ENCODE measurements at places on chromosomes 16 and 17.

GRCh38 chr17:57442914-57443571 is 186.7 kb downstream of the MSI2 start:
- no peak for DNase-seq

DNA sequence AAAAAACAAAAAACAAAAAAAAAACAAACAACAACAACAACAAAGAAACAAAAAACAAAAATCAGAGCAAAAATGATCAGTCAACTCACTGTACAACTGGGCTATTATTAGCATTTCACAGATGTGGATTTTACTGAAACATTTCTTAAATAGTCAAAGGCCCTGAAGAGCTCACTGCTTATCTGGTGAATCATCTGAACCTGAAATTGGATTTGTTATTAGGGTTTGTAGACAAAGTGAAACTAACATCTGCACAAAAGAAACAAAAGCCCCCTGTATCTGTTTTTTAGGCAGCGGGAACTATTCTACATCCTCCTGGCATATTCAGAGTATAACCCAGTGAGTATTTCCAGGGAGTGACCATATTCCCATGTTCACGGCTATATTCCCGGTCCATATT is 32.6 kb upstream of the KSR1 start:
- no peak for DNase-seq

GRCh38 chr16:7513429-7513828 is 180.8 kb downstream of the RBFOX1 start:
- no peak for DNase-seq

DNA sequence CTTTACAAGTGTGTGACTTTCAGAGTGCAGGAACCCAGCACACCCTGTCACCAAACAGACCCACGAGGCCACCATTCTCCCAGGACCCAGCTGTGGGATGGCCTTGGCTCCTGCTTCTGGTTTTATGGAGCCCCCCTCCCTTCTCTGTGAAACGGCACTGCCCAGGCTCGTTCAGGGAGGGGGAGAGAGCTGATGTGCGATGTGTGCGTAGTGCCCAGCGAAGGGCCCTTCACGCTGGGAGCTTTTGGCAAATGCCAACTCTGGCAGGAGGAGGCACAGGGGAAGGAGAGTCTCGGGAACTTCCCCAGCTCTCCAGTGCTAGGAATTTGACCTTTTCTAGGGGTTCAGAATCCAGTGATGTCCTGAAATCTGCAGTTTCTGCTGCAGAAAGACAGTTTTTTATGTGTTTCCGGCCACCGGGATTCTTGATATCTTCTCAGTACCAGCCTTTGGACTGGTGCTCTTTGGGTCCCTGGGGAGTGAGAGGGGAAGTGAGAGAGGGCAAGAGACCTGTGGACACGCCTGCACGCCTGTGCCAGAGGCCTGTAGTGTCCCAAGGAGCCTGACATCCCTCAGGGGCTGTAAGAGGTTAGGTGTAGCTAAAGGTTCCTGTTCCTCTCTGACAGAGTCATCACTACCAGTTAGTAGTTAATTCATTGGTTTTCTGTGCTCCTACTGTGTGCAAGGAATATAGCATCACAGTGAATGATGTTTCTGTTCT is 45.1 kb downstream of the CMIP start:
- DNase-seq = no peak

- DNase-seq = no peak
These were observed 15.2 kb downstream of the EMP2 start for GRCh38 chr16:10565167-10565566.

- no peak for DNase-seq
These were observed 12.2 kb downstream of the HIC1 start for GRCh38 chr17:2067048-2067561.

DNA sequence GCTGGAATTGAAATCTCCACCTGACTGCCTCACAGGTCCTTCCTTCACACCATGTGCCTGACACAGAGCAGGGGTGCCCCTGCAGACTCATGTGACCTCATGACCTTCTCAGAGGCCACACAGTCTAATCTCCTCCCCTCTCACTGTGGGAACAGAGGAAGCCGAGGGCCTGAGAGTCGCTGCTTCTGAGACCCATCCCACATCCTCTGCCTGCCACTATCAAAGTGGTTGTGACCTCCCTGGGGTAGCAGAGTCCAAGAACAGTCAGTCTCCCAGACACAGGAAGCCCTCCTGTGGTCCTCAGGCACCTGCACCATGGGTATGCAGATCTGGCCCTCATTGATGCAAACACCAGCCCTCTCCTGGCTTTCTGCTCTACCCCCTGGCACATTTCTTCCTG is 78.5 kb downstream of the RAB11FIP4 start:
- no peak for DNase-seq

GRCh38 chr16:30947859-30948666 is 805 bp upstream of the ORAI3 start:
- DNase-seq = peak; percentile 94

- no peak for DNase-seq
These were observed 1.4 kb upstream of the KANSL1 start for GRCh38 chr17:46194393-46195216.

GRCh38 chr17:28717578-28718332 is at the start of gene RAB34:
Gene RAB34 (minus strand): TSS chr17:28717868. CDS start chr17:28717266, 602 bp downstream.
- peak; percentile 87 for DNase-seq

GRCh38 chr17:14432079-14432478 is 131.2 kb downstream of the HS3ST3B1 start:
- DNase-seq = no peak

GRCh38 chr16:67936880-67937605 is 393 bp upstream of the PSMB10 start:
- no peak for DNase-seq

- no peak for DNase-seq
These were observed 2.8 kb downstream of the IGFALS start for GRCh38 chr16:1790611-1791255.

DNA sequence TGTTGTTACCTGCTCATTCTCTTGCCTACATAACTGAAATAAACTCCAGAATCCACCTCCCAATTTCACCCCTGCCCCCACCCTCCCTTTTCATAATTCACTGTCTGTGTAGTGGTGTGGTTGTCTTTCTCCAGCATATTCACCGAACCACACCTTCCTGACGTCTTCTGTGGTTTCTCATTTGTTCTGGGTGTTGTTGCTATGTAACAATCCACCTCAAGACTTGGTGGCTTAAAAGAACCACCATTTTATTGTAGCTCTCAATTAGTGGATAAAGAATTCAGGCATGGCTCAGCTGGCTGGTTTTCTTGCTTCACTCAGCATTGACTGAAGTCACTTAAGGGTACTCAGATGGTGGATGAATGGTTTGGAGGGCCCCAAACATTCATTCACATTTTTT is 229.8 kb downstream of the MAF start:
- DNase-seq = no peak

GRCh38 chr16:75550211-75550662 is 5.8 kb downstream of the TMEM231 start:
- no peak for DNase-seq

DNA sequence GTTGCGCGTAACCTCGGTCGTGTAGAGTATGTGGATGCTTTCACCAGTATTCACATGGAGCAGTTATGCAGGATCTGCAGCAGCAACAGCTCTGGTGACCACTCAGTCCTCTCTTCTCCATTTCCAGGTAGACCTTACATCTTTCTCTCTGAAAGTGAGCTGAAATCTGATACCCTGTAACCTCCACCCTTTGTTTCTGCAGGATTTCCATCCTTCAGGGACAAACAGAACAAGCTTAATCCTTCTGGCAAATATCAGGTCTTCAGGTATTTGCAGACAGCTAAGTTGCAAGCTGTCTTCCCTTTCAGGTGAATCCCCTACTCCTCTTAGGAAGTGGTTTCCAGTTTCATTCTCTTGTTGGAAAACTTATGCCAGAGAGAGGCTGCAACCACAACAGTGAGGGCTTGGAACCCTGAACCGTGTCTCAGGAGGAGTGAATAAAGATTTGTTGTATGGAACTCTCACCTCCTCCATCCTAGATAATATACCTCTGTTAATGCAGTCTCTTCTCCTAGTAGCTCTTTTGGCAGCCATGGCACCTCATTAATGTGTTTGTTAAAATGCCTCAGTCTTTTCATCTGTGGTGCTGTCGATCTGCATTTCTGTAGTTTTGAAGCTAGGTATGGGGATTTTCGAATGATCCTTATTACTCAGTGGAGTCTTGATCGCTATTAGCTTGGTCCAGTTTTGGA is 172.5 kb downstream of the PRKCA start:
- no peak for DNase-seq

GRCh38 chr17:146546-146945 is 9.2 kb downstream of the SCGB1C2 start:
- DNase-seq = no peak

- DNase-seq = no peak
These were observed 5.2 kb upstream of the KCNH6 start for GRCh38 chr17:63517825-63518534.

DNA sequence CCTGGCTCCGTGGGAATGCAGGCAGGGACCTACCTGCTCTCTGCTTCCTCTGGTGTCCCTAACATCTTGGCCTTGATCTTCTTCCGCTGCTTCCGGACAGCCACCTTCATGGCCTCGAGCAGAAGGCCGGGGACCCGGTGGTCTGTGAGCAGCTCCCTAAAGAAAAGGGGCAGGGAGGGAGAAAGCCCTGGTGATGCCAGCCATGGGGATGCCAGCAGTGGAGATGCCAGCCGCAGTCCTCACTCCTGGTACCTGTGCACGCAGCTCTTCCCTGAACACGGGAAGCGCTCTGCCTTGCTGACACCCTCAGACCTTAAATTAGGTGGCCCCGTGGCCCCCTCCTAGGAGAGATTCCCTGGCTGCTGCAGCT is 1.9 kb downstream of the RILP start:
- no peak for DNase-seq

DNA sequence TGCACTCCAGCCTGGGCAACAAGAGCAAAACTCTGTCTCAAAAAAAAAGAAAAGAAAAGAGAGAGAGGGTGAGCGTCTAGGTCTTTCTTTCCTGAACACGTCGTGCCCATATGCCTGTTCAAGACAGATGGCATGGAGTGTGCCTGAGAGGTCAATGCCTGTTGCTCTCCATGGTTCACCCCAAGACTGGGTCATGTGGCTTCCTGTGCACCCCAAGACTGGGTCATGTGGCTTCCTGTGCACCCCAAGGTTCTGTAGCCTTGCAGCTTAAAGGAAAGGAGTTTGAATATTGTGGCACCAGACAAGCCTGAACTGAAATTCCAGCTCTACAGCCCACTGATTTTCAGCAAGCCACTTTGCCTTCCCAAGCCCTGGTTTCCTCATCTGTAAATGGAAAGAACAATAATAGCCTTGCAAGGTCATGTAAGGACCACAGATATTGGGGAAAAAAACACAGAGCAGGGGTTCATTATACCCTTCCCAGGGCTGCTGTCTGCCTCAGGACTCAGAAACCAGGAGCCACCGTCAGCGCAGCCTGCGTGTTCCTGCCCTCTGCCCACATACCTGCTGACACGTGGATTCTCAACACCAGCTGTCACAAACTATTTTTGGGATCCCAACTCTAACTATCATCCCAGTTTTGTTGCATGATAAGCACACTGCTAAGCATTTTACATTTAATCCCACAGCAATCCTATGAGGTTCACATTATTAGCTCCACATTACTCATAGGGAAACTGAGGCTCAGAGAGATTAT is 18.0 kb upstream of the NAGS start:
- DNase-seq = no peak

DNA sequence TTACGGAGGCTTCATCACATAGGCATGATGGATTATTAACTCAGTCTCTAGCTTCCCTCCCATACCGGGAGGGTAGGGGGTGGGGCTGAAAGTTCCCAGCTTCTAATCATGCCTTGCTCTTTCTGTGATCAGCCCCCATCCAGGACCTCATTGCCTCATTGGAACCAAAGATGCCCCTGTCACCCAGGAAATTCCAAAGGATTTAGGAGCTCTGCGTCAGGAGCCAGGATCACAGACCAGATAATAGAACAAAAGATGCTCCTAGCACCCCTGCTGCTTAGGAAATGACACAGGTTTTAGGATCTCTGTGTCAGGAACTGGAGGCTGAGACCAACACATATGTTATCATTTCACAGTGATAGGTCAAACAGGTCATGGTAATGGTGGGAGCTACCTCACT is 9.7 kb downstream of the USB1 start:
- DNase-seq = no peak

DNA sequence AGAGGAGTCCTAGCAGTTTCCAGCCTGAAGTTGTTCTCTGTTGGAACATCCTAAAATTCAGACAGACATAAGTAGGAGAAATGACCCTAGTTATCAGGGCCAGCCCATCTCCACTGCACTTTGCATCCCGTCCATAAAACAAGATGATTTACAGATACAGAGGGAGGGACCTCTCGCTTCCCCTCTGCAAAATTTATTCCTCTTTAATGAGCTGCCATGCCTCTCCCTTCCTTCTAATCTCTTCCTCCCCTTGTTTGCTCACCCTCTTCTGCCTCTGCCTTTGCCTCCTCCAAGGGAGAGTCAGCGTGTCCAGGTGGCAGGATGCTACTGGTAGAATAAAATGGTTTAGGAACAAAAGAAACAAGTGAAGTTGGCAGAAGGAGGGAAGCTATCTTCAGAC is 351.3 kb downstream of the SOX9 start:
- no peak for DNase-seq

- DNase-seq = no peak
These were observed 67.0 kb upstream of the ENDOV start for GRCh38 chr17:80347948-80348351.

- DNase-seq = no peak
These were observed 25.4 kb downstream of the CRAMP1 start for GRCh38 chr16:1637526-1637925.

DNA sequence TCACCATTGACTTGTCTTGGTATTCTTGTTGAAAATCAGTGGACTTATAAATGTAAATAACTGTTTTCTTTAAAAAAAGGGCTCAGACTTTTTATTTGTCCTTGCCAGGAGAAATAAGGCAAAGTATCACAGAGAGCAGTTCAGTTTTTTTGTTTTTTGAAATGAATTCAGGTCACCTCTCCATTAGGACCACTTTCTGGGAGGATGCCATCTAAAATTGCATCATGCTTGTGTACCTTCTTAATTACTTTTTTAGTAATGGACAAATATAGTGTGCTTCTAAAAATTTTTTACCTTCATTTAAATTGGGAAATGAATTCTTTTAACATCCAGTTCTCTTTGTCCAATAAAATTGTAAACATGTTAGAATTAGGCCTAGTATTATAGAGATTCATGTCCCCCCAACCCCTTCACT is 210.0 kb downstream of the BCAS3 start:
- DNase-seq = no peak

DNA sequence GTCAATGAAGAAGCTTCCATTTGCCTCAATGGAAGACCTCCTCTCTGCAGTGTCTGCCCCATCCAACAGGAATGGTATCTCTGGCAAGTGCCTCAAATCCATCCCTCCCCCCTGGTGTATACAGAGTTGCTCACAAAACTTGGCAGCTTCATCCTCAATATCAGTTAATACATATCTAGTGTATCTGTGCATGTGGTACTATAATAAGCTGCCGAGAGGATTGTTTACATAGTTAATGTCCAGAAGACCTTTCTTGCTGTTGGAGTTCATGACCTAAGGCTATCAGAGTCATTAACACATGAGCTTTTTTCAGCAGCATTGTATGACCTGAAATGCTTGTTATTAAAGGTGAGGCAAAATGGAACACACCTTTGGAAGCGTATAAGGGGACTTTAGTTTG is 14.0 kb upstream of the RASL10B start:
- no peak for DNase-seq

GRCh38 chr16:85677383-85677967 is 11.3 kb downstream of the GINS2 start:
- DNase-seq = no peak
